ENCODE measurements at places on chromosomes 16 and 17.

GRCh38 chr17:77619326-77619725 lies 339.2 kb upstream of the TNRC6C start:
- no peak for DNase-seq

DNA sequence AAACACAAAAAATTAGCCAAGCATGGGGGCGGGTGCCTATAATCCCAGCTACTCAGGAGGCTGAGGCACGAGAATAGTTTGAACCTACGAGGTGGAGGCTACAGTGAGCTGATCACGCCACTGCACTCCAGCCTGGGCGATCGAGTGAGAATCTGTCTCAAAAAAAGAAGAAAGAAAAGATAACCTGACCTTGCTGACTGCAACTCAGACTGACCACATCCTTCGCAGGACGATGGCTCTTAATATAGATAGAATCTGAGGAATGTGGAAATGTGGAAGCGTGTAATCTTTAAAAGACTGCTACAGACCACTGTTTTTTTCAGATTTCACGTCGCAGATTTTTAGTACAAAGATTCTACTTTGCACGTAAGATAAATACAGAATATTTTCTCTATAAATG lies 37.8 kb downstream of the KLHDC4 start:
- DNase-seq, result no peak

DNA sequence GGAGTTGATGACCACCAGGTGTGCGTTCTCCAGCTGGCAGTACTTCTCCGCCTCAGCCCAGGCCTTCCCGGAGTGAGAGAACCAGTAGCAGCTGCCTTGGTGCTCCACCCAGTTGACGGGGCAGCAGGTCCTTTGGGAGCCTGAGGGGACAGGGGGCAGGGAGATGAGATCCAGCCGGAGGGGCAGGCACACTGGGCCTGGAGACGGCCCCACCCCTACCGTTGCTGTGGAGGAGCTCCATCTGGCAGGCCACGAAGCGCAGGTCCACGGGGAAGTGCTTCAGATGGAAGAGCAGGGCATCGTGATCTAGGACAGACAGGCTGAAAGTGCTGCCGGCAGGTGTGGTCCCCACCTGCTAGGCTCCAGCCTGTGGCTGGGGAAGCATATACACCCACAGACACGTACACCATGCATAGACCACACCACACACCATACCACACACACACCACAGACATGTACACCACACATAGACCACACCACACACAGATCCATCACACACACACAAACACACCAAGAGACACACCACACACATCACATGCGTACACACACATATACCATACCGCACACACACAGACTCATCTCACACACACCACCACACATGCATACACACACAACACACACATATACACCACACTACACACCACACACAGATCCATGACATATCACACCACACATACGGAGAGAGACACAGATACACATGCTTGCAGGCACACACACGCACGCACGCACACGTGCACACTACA lies 7.4 kb downstream of the ASGR2 start:
- peak; percentile 55 for DNase-seq

- DNase-seq, result no peak
Observed at GRCh38 chr17:67686241-67686640, 31.5 kb upstream of the NOL11 start.

DNA sequence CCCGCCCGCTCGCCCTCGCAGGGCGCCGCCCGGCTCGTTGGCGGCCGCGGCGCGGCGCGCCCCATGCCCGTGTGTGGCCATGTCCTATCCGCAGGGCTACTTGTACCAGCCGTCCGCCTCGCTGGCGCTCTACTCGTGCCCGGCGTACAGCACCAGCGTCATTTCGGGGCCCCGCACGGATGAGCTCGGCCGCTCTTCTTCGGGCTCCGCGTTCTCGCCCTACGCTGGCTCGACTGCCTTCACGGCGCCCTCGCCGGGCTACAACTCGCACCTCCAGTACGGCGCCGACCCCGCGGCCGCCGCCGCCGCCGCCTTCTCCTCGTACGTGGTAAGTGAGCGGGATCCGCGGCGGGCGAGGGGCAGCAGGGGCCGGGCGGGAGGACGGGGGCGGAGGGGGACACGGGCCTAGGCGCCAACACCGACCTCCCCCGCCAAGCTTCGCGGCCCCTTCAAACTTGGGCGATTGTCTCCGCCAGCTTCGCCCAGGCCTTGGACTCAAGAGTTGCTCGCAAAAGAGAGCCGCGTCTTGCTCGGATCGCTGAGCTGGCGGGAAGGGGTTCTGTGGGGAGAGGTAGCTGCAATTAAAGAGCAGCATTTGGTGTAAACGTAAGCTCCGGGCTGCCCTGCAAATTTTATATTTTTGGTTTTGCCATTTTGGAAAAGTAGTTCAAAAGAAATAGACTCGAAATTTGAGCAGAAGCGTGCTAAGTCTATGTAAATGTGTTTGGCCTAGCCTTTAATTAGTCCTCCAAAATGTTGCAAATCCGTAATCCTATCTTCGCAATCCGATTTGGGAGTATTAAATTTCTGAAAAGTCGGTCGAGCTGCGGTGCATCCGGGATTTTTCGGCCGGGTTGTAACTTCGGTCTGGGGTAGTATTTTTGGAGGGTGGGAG lies 702 bp downstream of the IRX5 start:
- DNase-seq, result no peak

GRCh38 chr17:60230358-60230757 lies 80.6 kb downstream of the CA4 start:
- DNase-seq, result no peak

DNA sequence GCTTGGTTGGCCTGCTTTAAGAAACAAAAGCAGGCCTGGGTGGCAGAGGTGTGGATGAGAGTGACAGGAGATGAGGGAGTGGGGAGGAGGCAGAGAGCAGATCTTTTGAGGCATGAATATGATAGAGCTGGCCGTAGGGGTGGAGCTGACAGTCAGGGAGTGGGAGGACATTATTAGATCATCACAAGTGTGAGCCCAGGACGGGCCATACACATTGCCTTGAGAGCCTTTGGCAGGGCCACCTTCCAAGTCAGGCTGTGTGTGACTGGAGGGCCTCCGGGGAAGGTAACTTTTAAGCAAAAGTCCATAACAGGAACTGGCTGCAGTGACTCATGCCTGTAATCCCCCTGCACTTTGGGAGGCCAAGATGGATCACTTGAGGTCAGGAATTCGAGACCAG lies 26.3 kb downstream of the GINS3 start:
- no peak for DNase-seq

GRCh38 chr17:76033139-76033538 lies 6.0 kb upstream of the EVPL start:
- DNase-seq, result no peak

DNA sequence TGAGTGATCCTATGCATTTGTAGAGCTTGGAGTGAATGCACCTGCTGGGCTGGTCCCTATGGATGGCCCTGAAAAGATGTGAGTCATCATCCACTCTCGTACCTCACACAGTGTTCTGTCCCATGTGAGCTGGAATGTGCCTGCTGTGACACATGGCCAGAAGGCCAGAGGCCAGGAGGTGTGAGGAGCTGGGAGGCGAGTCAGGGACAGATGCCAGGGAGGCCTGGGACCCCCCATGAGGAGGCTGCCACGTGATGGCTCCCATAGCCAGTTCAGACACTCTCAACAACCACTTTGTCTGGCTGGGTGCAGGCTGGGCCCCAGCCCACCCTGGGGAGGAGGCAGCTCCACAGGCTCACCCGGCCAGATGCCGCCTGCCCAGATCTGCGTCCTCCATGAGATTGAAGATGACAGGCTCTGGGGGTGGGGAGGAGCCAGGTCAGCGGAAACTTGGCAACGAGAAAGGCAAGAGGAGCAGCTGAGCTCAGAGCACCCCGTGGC lies 168.8 kb downstream of the C16orf78 start:
- no peak for DNase-seq

- no peak for DNase-seq
Observed at GRCh38 chr16:89843409-89844350, 15.4 kb downstream of the SPIRE2 start.

DNA sequence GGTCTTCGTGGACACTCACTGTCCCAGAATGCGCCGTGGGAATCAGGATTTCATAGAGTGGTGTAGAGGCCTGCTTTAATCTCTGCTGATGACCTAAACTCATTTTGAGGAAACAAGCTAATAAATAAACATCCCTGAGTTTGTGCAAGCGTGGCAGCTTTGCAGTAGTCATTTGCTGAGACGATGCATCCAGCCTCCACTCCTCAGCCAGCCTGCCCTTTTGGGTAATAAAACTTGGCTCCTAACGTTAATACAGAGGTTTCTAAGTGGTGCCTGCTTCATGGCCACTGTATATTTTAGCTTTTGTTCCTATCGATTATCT lies 1.3 kb downstream of the DGKE start:
- no peak for DNase-seq

DNA sequence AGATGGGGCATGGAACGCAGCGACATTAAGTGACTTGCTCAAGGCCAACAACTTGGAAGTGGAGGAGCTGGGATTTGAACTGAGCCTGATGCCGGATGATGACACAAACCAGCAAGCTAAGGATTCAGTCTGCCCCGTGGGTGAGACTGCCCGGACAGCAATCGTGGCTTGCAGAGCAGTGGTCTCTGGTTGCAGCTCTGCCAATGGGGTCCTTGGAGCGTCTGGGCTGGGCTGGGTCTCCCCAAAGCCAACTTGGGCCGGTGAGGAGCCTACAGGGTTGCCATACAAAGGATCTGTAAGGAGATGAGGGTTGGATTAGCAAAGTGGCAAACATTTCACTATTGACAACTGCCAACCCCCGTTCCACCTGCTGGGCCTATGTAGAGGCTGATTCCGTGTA lies 2.6 kb upstream of the CRISPLD2 start:
- no peak for DNase-seq

DNA sequence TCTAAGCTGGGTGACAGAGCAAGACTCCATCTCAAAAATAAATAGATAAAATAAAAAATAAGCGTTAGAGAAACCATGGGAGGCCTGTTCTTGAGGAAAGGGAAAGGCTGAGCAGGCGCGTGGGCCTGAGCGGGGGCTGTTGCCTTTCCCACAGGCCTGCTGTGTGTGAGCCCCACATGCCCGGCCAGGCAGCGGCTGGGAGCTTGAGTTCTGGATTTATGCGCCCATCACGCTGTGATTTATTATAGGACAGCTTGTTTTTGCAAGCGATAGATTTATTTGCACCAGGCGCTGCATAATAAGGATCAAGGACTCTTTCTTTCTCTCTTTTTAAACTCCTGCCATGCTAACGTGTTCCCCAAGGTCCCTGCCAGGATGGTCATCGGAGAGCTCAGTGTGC lies 14.8 kb upstream of the WFDC1 start:
- no peak for DNase-seq

- DNase-seq, result no peak
Observed at GRCh38 chr17:82175201-82175600, 37.4 kb downstream of the CCDC57 start.

- DNase-seq, result peak; percentile 53
Observed at GRCh38 chr17:66347661-66348514, 45.5 kb downstream of the PRKCA start.

- no peak for DNase-seq
Observed at GRCh38 chr16:56354746-56355145, 70.6 kb downstream of the AMFR start.

Data from NCI-H187 treated with DMSO at 0.1 percent for 48 hours (cell line).